HepG2 (cell line): ENCODE measurements at places on chromosomes 13 and 19.

DNA sequence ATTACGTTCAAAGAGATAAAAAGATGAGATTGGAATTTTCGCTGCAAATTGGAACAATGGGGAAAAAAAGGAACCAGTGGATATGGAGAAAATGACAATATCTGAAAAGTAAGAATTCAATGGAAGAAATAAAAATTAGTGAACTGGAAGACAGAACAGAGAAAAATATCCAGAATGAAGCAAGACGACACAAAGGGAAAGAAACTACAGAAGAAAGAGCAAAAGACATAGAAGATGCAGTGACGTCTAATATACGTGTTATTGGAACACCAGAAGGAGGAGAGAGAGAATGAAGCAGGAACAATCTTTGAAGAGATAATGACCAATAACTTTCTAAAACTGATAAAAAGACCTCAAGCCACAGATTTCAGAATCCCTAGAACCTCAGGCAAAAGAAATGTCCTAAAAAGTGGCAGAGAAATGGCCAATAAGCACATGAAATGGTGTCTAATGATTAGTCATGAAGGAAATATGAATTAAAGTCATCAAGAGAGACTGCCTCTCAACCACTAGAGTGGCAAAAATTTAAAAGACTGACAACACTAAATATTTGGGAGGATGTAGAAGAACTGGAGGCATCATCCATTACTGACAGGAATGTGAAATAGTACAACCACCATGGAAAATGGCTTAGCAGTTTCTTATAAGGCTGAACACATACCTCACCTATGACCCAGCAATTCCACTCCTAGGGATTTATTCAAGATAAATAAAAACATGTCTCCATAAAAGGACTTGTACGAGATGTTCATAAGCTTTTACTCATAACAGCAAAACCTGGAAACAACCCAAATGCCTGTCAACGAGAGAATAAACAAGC lies 56.5 kb downstream of the GADD45B start:
- DNase-seq, result no peak
- H3K36me3 ChIP-seq, result no peaks in the 10 kb centered on the region
- H3K27ac ChIP-seq, result no peak overlapping the region

- no peak overlapping the region for H3K27ac ChIP-seq
- no peaks in the 10 kb centered on the region for H3K27me3 ChIP-seq
- no peak overlapping the region for H3K4me3 ChIP-seq
- no peak for DNase-seq
- H3K36me3 ChIP-seq, result no peaks in the 10 kb centered on the region
Observed at GRCh38 chr13:62850331-62850730, 1434.7 kb upstream of the PCDH20 start.

GRCh38 chr13:74683411-74683810 lies 549.2 kb upstream of the KLF12 start:
- H3K4me1 ChIP-seq, result no peaks in the 10 kb centered on the region
- H3K4me3 ChIP-seq, result no peak overlapping the region
- peak; percentile 1 for DNase-seq
- H3K36me3 ChIP-seq, result no peaks in the 10 kb centered on the region

DNA sequence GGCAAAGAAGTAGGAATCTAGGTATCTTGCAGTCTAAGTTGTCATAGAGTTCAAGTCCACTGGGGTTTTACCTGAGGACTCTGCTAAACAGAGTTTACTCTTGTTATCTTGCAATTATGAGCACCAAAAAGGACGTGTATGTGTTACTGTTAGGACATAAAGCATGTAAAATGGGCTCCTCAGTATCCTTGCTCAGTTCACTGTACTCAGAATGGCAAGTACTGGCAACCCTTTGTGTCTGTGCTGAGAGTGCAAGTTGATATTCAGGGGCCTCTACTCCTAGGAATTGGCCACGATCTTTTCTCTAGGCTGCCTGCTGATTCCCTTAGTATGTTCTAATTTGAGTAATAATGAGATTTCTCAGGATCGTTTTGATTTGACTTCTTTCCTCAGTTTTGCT lies 13.3 kb downstream of the TDRD3 start:
- no peaks in the 10 kb centered on the region for H3K36me3 ChIP-seq
- peaks cover 11% of the 10 kb centered on the region for H3K4me1 ChIP-seq
- no peaks in the 10 kb centered on the region for H3K27me3 ChIP-seq
- H3K27ac ChIP-seq, result no peak overlapping the region

DNA sequence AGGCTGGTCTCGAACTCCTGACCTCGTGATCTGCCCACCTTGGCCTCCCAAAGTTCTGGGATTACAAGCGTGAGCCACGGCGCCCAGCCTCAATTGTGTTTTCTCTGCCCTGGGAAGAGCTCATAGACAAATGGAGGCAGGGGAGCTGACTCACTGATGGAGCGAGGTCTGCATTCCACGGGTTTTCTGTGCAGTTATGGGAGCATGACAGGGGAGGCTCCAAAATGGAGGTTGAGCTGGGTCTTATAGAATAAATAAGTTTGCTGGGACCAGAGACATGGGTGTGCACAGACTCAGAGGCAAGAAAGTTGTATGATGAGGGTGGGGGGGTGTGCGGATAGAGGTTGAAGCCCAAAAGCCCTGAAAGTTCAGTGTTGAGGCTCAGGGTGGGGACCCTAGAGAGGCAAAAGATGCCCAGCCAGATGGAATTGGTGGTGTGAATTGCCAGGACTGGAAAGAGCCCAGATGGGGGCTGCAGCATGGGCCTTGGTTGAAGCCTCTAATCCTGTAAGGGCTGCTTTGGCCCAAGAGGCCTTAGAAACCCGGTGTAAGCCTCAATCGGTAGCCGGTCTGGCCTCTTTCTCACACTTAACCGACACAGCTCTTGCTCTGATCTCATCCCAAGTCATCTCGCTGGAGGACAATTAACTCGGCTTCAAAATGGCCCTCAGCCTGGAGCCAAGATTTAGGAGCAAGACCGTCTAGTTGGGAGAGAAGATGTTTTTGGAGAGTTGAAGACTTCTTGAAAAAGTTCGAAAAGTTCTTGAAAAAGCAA lies 1.9 kb downstream of the TPM4 start:
- H3K4me1 ChIP-seq, result peaks cover 79% of the 10 kb centered on the region
- peak overlapping the region; percentile 90 for H3K27ac ChIP-seq
- no peaks in the 10 kb centered on the region for H3K27me3 ChIP-seq
- no peak for DNase-seq

DNA sequence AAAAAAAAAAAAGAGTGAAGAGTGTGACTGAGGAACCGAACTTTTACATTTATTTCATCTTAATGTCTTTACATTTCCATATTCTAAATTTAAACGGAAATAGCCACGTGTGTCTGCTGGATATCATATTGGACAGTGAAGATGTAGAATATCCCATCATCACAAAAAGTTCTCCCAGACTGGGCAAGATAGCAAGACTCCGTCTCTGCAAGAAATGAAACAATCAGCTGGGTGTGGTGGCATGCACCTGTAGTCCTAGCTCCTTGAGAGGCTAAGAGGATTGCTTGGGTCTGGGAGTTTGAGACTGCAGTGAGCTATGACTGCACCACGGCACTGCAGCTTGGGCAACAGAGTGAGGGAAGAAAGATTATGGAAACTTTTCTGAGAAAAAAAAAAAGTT lies 3.9 kb downstream of the ZNF579 start:
- no peak for DNase-seq
- no peaks in the 10 kb centered on the region for H3K27me3 ChIP-seq
- no peak overlapping the region for H3K4me3 ChIP-seq
- H3K4me1 ChIP-seq, result peaks cover 14% of the 10 kb centered on the region
- no peak overlapping the region for H3K27ac ChIP-seq
- H3K36me3 ChIP-seq, result no peaks in the 10 kb centered on the region

GRCh38 chr13:29140277-29140676 lies 320.1 kb downstream of the MTUS2 start:
- no peaks in the 10 kb centered on the region for H3K27me3 ChIP-seq
- H3K4me3 ChIP-seq, result no peak overlapping the region
- no peaks in the 10 kb centered on the region for H3K4me1 ChIP-seq
- no peak for DNase-seq
- no peak overlapping the region for H3K27ac ChIP-seq

GRCh38 chr19:46206176-46206575 lies 23.4 kb upstream of the IGFL1 start:
- no peaks in the 10 kb centered on the region for H3K4me1 ChIP-seq
- no peak overlapping the region for H3K27ac ChIP-seq
- no peaks in the 10 kb centered on the region; the same call in 1 of the 2 replicates for H3K27me3 ChIP-seq
- no peak overlapping the region for H3K4me3 ChIP-seq
- no peak for DNase-seq
- no peaks in the 10 kb centered on the region for H3K36me3 ChIP-seq

- H3K36me3 ChIP-seq, result no peaks in the 10 kb centered on the region
- H3K27ac ChIP-seq, result no peak overlapping the region
- peaks cover 25% of the 10 kb centered on the region for H3K4me1 ChIP-seq
- H3K4me3 ChIP-seq, result no peak overlapping the region
- DNase-seq, result no peak
Observed at GRCh38 chr19:16062789-16063188, 13.5 kb upstream of the TPM4 start.

- H3K4me3 ChIP-seq, result no peak overlapping the region
- H3K4me1 ChIP-seq, result peaks cover 74% of the 10 kb centered on the region
- peaks cover 3% of the 10 kb centered on the region; the same call in 1 of the 2 replicates for H3K36me3 ChIP-seq
- no peak overlapping the region for H3K27ac ChIP-seq
Observed at GRCh38 chr13:75365724-75366173, 116.2 kb downstream of the TBC1D4 start.

GRCh38 chr13:99842405-99842804 lies 129.2 kb downstream of the ZIC5 start:
- no peaks in the 10 kb centered on the region for H3K27me3 ChIP-seq
- peaks cover 7% of the 10 kb centered on the region for H3K4me1 ChIP-seq
- no peak overlapping the region for H3K27ac ChIP-seq
- H3K36me3 ChIP-seq, result no peaks in the 10 kb centered on the region
- no peak overlapping the region for H3K4me3 ChIP-seq
- no peak for DNase-seq

DNA sequence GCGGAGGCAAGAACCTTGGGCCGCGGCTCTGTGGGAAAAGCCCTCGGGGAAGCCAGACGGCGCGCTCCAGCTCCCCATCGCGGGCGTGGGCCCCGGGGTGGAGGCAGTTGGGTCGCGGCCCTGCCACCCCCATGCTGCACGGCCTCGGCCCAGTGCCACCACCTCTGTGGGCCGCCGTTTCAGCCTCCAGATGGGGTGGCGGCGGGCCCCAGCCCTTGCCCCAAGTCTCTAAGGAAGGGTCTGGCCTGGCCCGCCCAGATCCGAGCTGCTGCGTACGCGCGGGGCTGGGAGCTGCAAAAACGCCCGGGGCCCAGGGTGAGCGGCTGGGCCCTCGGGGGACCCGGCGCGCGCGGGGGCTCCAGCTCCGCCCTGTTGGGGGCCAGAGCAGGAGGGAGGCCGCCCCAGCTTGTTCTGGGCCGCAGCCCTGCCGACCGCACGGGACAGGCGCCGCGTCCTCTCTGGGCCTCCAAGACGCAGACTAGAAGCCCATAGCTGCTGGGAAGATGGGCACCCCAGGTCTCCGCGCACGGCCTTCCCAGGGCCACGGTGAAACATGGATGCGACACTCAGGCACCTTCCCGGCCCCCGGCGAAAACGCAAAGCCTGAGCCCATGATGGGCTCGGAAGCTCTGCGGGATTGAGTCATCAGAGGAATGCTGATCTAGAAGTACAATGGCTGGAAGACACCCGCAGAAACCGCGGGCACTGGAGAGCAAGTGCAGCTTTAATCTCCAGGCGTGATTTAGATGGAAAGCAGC lies 110.1 kb downstream of the KCTD15 start:
- H3K27ac ChIP-seq, result no peak overlapping the region
- no peak overlapping the region; the same call in 1 of the 2 replicates for H3K4me3 ChIP-seq
- peak; percentile 6 for DNase-seq
- H3K4me1 ChIP-seq, result peaks cover 8% of the 10 kb centered on the region
- no peaks in the 10 kb centered on the region for H3K36me3 ChIP-seq

- no peaks in the 10 kb centered on the region for H3K27me3 ChIP-seq
- H3K36me3 ChIP-seq, result no peaks in the 10 kb centered on the region
- H3K4me1 ChIP-seq, result no peaks in the 10 kb centered on the region
- H3K4me3 ChIP-seq, result no peak overlapping the region
- no peak overlapping the region for H3K27ac ChIP-seq
- no peak for DNase-seq
Observed at GRCh38 chr13:107069108-107069776, 501.3 kb upstream of the ARGLU1 start.

DNA sequence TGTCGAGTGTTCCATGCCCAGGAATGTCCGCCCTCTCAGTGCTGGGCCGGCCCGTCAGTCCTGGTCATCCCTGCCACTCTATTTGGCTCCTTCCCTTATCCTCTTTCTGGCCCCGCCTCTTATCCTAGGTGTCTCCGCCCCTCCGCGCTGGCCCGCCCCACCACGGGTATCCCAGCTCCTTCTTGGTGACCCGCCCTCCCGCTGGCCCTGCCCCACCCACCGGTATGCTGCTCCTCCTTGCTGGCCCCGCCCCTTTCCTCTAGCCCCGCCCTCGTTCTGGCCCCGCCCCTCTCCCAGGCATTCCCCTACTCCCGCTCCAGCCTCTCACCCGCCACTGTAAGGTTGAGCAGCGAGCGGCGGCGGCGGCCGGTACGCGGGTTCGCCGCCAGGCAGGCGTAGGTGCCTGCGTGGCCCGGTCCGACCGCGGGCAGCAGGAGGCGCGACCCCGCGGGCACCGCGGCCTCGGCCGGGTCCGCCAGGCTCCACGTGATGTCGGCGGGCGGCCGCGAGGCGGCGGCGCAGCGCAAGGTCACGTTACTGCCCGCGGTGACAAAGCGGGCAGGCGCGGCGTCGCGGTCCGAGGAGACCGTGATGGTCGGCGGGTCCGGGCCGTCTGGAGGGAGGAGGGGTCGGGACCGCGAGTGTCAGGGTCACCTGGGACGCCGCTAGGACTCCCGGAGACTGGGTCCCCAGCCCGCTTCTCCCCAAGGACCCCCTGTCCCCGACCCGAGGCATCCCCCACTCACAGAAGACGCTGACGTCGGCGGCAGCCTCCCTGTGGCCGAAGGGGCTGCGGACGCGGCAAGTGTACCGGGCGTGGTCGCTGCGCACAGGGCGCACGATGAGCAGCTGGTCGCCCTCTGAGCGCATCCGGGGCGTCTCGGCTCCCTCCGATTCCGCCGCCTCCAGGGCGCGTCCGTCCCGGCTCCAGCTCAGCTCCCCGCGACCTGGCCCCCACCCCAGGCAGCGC lies 2.0 kb downstream of the VSIG10L start:
- peaks cover 4% of the 10 kb centered on the region for H3K36me3 ChIP-seq
- peak overlapping the region; percentile 67 for H3K27ac ChIP-seq
- H3K4me3 ChIP-seq, result peak overlapping the region; percentile 80
- H3K27me3 ChIP-seq, result no peaks in the 10 kb centered on the region
- peaks cover 55% of the 10 kb centered on the region for H3K4me1 ChIP-seq

- no peak overlapping the region for H3K27ac ChIP-seq
- peaks cover under 1% of the 10 kb centered on the region; the same call in 1 of the 2 replicates for H3K27me3 ChIP-seq
- DNase-seq, result no peak
- H3K36me3 ChIP-seq, result no peaks in the 10 kb centered on the region
Observed at GRCh38 chr19:41569481-41570150, 6.3 kb upstream of the CEACAM21 start.

DNA sequence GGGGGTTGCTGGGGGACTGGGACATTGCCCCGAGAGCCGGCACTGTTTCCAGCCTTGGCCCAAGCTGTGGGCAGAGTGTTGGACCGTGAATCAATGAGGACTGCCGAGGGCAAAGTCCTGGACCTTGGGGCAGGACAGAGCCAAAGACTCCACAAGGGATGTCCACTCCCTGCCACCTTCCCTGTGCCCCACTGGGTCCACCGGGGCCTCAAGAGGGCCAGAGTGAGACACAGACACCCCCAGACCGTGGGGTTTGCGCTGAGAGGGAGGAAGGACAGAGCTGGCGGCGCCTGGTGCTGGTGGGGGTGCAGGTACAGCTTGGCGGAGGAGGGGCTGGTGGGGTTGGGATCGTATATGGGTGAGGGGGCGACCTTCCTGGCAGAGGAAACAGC lies 11.8 kb downstream of the MAST3 start:
- no peaks in the 10 kb centered on the region for H3K27me3 ChIP-seq
- 0 out of 3 replicates have a peak, but pooled peaks cover 5% of the 10 kb centered on the region for H3K36me3 ChIP-seq
- H3K4me1 ChIP-seq, result peaks cover 46% of the 10 kb centered on the region
- peak overlapping the region; percentile 78 for H3K4me3 ChIP-seq
- H3K27ac ChIP-seq, result peak overlapping the region; percentile 94
- DNase-seq, result peak; percentile 53
